ENCODE measurements at places on chromosomes 11 and 22. TPM values are rescaled to one million over a fixed set of nuclear protein-coding genes. Genes with fewer than 3 reads are reported as not detected.

Gene PACSIN3
- total RNA-seq: 2.2 TPM

GRCh38 chr11:6599449-6599848 is 4.0 kb downstream of the RRP8 start:
- no peak for DNase-seq

DNA sequence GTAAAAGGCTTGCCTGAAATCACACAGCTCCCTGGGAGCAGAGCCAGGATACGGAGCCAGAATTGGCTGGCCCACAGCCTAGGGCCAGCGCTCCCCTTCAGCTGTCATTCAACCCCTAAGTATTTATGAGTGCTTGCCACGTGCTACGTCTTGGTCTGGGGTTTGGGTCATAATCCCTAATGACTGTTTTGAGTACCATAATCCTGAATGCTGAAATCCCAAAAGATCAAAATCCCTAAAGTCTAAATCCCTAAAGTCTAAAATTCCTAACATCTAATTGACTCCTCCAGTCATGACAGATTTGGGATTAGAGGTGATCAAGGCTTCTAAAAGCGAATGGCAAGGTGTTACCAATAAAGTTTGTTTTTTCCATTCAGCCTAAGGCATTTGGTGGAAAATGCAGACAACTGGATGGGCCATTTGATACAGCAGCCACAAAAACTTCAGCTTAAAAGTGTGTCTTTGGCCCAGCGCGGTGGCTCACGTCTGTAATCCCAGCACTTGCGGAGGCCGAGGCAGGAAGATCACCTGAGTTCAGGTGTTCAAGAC is 59.8 kb upstream of the PRR5 start:
- no peak for DNase-seq

DNA sequence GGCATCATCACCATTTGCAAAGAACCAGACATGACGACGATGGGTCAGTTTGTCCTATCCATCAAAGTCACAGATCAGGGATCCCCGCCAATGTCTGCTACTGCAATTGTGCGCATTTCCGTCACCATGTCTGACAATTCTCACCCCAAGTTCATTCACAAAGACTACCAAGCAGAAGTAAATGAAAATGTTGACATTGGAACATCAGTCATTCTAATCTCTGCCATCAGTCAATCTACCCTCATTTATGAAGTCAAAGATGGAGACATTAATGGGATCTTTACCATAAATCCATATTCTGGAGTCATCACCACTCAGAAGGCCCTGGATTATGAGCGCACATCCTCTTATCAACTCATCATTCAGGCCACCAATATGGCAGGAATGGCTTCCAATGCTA is 171.6 kb upstream of the MTNR1B start:
- DNase-seq: no peak

Gene OVOL1
- total RNA-seq: 48.6 TPM
